GM10248 (cell line): ENCODE measurements at places on chromosomes 3 and 15.

DNA sequence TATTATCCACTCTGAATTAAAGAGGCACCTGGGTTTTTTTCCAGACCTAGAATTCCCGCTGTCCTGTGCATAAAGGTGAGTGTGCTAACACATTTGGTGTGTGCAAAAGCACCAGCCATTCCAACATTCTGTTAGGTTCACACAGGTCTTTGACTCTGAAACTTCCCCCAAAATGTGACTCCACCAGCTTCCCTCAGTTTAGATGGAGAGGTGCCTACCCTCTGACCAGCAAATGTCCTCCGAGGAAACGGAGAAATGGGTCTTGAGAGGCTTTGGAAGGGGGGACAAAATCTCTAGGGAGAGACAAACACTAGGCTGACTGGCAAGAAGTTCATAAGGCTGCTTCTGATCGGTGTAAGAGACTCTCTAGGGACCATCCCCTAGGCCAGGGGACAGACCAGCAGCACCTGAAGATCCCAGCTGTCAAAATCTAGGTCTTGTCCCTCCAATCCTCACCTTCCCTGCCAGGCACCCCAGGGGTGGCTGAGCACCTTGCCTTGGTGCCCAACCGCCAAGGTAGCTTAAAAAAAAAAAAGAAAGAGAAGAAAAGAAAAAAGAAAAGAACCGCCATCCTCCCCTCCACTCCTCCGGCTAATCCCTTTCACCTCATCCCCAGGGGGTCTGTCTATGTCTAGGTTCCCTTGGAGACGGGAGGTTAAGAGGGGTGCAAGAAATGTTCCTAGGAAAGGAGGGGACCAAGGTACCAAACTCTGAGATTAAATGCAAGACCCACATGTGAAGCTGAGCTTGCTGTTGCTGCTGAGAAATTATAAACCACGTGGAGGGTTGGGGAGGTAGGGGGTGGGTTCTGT, 2.0 kb upstream of the MECOM start:
- DNase-seq, result no peak

DNA sequence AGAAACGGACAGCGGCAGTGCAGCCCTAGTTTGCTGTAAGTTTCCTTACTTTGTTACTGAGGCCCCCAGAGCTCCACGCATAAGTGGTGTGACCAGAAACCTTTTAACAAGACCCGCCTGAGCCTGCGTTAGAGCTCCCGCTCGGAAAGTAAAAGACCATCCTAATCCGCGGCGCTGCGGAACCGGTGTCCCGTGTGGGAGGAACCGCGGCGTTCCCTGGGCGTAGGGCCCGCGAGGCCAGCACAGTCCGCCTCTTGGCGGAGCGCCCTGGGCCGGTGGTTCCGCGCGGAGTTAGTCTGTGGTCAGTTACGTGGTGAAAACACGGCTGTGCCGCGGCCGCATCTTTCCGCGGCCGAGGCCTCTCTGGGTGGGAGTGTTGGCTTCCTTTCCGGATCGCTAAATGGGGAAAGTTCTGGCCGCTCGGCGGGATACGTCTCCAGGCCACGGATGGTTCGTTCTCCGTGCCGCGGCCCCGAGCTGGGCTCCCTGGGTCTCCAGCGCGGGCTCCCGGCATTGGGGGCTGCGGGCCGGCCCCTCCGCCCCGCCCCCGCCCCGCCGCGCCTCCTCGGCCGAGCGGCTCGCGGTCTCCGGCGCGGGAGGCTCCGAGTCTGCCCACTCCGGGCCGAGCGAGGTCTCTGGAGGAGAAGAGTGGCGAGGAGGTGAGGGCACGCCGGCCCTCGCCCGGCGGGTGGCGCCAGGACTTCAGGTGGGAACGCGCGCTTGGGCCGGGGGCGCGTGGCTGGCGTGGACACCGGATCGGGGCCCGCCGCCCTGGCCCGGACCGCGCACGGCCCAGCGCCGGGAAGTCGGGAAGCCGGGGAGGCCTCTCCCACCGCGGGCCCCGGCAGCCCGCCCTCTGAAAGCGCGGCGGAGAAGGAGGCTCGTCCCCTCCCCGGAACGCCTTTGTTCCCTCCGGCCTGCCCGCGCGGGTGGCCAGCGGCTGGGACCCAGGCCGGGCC, 754 bp downstream of the B3GNT5 start:
- DNase-seq, result peak; percentile 41

DNA sequence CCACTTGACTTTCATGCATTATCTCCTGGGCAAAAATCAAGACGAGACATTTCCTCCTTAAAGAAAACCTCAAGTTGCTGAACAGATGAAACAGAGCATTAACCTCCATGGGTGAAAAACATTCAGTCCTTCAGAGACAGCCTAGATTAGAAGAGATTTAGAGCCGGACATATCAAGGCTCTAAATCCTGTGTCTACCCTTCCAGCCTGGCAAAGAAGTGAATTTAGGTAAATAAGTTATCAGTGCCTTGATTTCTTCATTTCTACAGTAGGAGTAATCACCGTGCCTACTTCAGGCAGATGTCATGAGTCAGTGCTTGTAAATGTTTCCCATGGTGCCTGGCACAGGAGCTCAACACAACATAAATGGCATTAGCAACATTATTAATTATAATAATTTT, 159.3 kb upstream of the PRICKLE2 start:
- no peak for DNase-seq

- no peak for DNase-seq
These were observed 113.8 kb upstream of the KCNMB2 start for GRCh38 chr3:178422406-178422805.

DNA sequence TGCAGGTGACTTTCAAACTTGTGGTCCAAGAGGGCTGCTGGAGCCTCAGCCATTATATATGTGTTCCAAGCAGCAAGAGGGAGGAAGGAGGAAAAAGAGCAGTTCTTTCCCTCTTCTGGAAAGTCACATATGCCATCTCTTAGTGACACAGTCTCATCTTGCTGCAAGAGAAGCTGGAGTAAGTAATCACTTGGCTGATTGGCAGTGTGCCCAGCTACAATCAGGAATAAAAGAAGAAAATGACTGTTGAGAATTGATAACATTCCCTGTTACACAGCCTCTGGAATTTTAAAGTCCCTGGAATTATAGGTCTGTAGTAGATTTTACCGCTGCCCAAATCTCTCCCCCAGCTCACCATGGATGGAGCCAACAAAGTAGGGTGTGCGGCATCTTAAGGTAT, 31.4 kb upstream of the LYZL4 start:
- no peak for DNase-seq

- no peak for DNase-seq
These were observed 9.7 kb upstream of the ARID3B start for GRCh38 chr15:74531144-74531811.

DNA sequence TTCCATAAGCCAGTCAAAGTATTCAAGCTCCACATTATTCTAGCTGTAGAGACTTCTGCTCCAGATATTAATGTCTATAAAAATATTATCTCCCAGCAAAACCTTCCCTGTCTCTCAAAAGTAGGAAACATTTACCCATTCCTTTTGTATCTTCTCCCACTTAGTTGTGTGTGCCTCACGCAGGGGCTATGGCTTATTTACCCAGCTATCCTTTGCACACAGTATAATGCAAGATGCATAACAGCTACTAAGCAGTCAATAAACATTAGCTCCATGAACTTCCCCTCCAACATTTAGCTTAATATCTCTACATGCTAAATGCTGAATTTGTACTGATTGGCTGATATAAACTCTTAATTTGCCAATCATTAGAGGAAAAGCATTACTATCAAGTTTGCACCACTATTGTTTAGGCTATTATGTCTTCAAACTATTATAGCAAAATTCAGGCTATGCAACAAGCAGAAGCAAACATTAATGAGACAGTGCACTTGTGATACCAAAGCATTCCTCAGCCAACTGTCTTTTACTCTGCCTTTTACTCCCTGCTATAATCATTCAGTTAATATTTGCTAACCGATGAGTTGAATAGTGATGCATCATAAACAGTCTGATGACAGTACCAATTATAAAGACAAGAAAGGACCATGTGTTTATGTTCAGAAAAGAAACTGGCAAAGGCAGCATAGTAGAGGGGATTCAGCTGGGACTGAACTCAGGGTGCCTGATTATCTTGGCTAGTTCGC, 81.2 kb downstream of the PLCH1 start:
- DNase-seq, result no peak

DNA sequence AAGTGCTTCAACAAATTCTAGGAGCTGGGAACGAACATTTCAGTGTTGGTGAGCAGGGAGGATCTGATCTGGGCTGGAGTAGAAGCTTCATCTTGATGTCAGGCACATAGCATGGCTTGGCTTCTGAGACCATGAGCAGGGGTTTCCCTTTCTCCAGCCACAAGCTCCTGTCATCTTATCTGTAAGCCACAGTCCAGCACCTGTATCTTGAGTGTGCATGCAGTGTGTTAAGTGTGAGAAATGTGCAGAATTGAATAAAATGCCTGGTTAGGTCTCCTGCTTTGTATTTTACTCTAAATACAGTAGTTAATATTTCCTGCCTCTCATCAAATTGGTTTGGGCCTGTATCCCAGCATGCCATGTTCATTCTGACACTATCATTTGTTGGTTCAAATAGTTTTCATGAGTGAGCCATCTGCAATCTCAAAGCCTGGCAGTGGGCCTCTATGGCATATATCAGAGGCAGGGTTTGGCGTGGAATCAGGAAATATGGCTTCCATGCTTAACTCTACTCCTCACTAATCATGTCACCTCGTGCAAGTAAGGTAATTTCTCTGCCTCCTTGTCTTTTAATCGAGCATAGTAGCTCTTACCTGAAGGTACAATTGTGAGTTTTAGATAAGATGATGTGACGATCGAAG, 43.3 kb downstream of the TLNRD1 start:
- no peak for DNase-seq

- no peak for DNase-seq
These were observed 71.6 kb downstream of the FLNB start for GRCh38 chr3:58079773-58080172.

DNA sequence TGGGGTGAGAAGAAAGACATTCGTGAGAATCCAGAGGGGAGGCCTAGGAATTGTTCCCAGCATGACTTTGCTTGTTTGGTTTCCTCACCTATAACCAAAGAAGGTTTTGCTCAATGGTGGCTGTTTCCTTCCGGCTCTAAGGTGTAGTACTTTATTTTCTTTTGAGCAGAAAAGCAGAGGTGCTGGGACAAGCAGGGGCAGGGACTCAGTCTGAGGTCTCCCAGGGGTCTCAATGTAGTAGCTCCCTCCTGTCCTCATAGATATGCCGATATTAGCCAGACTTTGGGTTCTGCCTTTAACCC, 41.6 kb downstream of the ZBTB38 start:
- DNase-seq, result no peak

GRCh38 chr3:43105596-43106292, at the start of gene POMGNT2:
TSS of gene POMGNT2 (minus strand) at chr3:43106079. CDS start at chr3:43081431, 24,648 bp downstream.
- peak; percentile 85 for DNase-seq

DNA sequence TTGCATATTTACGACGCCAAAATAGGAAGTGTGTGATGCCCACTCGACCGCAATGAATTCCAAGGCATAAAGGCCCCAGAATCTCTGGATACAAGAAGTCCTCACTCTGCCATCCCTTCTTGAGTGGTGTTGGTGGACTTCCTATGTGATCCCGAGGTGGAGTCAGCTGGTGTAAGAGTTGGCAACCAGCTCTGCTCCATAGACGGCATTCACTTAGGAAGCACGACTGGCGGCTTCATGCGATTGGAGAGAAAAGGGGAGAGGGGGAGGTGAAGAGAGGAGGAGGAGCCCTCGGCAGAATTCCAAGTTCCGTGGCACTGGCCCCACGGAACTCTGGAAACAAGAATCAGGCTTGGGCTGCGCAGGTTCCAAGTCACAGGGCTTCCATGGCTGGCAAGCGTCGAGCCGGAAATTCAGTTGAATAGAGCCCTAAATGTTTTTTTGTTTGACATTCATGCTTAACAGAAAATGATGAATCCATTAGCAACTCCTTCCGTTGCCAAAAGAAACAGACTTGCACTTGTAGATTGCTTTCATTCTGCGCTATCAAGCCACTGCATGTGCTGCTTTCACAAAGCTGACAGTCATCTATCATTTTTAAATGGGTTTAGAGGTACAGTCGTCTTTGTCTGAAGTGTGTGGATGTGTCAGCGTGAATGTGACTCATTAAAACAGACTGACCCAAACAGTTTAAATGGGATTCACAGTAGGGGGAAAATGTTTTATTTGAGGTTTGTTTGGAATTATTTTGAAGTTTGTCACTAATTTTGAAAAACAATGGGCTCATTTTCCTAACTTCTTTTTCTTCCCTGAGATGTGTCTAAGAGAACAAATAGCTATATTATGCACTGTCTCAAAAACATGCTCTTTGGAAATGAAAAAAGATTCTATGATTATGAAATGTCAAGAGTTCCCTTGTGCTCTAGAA, 428.3 kb upstream of the ATP11B start:
- no peak for DNase-seq
